ENCODE measurements at places on chromosomes 12 and 14.

GRCh38 chr14:51369814-51370213 is 129.8 kb downstream of the TMX1 start:
- no peak for DNase-seq

- DNase-seq: no peak
These were observed 38.0 kb upstream of the CPM start for GRCh38 chr12:68970951-68971350.

GRCh38 chr14:77316872-77317301 is 3.8 kb downstream of the POMT2 start:
- no peak for DNase-seq

DNA sequence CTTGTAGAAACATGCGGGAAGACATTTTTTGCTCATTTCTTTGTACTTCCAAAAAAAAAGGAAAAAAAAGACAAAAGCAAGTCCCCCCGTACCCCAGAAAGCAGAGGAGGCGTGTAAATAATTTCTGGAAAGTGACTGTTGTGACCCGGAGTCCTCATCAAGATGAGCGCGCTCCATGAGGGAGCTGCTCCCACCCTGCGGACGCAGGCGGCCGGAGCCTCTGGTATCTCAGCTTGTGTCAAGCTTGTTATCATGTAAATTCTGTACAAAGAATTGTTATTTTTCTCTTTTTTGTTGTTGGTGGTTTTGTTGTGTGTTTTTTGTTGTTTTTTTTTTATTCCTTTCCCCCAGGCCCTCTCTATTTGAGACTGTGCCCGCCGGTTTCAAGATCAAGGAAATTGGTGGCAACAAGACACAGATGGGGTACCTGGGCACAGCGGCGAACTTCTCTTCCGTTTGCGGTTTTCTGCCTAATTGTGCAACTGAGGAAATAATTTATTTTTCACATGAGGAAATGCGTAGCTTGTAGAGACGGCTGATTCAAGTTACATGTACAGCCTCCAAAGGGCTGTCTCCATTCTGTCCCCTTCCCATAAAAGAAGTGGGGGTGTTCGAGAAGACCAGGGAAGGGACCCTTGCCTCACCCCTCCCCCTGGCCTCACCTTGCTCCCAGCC is 27.0 kb downstream of the HPD start:
- no peak for DNase-seq

DNA sequence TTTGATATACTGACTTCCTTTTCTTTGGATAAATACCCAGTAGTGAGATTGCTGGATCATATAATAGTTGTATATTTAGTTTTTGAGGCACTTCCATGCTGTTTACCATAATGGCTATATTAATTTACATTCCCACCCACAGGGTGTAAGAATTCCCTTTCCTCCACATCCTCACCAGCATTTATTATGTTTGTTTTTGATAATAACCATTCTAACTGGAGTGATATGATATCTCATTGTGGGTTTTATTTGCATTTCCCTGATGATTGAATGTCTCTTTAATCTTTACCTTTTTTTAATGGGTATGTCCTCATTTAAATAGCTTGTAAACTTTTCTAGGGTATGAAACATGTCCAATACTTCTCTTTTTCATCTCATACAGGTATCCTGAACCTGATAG is 11.6 kb upstream of the SAV1 start:
- no peak for DNase-seq

- no peak for DNase-seq
These were observed 11.8 kb downstream of the PDE1B start for GRCh38 chr12:54561164-54561563.

GRCh38 chr14:91911474-91912032 is 35.9 kb downstream of the FBLN5 start:
- DNase-seq: no peak

DNA sequence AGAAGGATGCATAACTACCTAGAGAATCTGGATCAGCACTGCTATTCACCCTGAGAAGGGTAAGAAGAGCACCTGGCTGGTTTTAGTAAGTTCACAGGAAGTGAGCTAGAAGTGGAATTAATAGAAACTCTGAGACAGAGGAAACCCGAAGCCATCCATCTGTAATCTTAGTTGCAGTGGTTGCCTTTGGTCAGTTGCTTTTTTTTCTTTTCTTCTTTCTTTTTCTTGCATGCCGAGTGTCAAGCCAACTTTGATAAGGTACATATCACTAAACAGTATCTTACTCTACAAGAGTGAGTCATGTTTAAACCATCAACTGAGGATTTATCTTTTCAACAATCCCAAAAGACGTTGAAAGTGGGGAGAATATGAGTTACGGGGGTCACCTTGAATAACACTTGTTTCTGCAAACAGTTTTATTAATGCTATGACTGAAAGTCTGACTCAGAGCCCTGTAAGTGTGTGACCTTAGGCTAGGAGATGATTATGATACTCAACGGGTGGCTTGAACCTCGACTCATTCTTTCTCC is 26.7 kb downstream of the C12orf75 start:
- DNase-seq: no peak

DNA sequence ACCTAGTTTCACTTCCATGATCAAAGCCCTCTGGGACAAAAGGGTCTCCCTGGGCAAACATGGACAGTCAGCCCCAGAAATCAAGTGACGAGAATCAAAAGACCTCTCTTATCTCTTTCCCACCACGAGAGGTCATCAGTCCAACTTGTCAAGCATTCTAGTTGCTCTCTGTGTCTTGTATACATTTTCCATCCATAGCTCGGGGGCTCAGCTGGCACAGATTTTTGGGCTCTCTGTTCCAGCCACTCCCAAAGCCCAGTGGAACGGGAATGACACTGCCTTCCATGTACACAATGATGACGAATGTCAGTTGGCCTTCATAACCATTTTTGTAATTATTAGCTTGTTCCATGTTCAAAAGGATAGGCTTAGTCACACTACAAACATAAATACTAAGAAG is 29.7 kb downstream of the NOS1 start:
- DNase-seq: no peak

DNA sequence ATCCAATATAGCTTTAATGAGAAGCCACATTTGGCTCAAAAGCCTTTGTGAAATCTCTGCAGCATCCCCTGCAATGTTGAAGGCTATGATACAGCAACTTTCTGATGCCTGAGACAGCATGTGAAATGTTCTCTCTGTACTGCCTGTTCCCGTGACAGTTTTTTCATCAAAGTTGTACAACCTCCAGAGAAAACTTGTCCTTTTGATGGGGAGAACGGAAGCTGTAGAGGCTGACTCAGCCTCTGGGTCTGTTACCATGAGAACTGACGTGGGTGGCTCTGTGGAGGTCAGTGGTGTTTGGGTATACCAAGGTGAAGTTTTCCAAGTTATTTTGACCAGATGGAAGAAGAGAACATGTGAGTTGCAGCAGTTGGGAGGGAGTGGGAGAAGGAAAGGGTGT is 17.0 kb downstream of the SLC4A8 start:
- no peak for DNase-seq
